ENCODE measurements at places on chromosomes 4 and X.

DNA sequence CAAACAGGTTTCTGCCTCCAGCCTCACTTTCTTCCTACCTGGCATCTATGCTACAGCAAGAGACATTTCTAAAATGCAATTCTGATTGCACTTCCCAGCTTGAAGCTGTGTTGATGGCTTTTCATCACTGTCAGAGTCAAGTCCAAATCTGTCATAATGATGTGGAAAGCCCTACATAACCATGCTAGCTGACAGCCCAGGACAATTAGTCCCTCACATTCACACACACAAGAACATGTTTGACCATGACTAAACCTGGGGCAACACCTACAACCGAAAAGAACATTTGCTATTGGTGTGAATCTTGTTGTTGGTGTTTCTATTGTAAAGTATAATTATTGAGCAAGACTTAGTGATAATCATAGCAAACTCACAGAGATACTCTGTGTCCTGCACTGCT lies 58.2 kb downstream of the PPM1K start:
- no peak for DNase-seq

- no peak for DNase-seq
These were observed 28.7 kb downstream of the TMEM31 start for GRCh38 chrX:103739421-103739820.

DNA sequence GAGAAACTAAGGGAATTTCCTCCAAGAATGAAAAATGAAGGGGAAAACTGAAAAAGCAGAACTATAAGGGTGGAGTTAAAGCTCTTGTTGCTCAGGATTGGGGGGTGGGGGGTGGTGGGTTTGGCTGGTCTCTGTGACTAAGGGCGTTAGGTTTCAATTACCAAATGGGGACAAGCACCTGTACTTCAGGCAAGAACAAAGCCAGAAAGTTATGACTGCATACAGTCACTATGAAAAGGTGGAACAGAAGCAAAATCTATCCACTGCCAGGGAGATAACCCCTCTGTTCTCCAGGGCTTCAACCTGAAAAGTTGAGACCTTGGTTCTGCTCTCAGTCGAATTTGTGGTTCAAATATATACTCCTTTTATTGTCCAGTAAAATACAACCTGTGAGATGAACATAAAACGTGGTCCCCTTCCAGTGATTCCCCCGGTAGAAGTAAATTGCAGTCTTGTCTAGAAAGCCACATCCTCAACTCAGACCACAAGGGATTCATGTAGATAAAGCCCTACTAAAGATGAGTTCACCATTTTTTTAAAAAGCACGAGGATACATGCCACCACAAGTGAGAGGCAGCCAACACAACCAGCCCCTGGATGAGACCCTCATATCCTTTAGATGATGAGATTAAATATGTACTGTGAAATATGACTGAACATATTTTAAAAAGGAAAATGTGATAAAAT lies 257.1 kb upstream of the RPS6KA3 start:
- no peak for DNase-seq

DNA sequence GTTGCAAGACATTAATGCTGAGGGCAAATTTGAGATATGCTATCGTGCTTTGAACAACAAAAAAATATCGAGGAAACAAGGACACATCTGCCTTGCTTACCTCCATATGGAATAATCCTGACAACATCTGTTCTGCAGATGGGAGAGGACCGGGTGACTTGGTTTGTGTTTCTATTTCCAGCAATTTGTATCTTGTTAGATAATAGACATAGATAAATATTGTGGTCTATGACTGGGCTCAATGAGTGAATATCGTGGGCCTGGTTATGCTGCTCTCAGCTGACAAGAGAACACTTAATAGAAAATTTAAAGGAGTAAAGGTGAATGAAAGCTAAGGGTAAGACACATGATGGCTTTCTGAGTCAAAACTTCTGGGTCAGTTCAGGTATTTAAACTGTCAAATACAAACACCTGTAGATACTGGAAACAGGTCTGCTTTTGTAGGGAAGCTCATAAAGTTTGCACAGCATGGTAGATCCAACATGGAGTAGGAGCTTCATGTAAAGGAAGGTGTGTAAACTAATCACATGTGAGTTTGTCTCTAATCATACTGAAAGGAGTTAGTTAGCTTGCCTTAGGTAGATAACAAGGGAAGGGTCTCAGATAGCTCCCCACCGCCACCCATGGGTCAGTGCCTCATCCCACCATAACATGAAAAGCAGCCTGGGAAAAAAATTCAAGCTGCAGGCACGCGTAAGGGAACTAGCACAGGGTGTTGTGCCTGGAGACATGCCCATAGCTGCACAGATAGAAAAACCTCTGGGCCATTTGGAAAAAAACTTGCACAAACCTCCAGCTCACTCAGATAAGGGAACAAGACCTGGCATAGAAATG lies 904.1 kb upstream of the EPHA5 start:
- DNase-seq, result peak; percentile 2

DNA sequence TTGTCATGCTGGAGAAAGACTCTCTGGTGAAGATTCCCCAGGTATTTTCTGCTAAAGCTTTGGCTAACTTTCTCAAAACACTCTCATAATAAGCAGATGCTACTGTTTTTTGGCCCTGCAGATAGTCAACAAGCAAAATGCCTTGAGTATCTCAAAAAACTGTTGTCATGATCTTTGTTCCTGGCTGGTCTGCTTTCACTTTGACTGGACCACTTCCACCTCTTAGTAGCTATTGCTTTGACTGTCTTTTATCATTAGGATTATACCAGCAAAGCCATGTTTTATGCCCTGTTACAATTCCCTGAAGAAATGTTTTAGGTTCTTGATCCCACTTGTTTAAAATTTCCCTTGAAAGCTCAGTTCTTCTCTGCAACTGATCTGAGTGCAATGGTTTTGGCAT lies 231.5 kb downstream of the SLC7A11 start:
- no peak for DNase-seq

GRCh38 chr4:46924789-46925529 lies 15.9 kb upstream of the COX7B2 start:
- no peak for DNase-seq

- DNase-seq, result no peak
These were observed 238.9 kb downstream of the SLC7A11 start for GRCh38 chr4:138003248-138003647.

GRCh38 chrX:6517376-6517775 lies 17.5 kb downstream of the VCX3A start:
- no peak for DNase-seq

DNA sequence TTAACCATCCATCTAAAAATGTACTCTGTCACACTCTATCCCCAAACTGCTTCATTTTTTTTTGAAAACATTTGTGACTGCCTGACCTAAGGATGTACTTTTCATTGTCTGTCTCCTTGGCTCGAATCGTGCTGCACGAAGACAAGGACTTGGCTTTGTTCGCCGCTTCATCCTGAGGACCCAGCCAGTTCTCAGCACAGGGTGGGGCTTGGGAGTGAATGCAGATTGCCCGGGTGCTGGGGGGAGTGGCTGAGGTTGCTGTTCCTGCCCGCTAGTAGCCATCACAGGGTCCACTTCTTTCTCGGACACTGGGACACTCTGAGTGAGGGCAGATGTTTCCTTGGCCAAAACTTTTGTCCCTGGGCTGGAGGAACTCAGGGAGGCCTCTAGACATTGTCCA lies 70.1 kb upstream of the CLCN4 start:
- DNase-seq, result no peak

- no peak for DNase-seq
These were observed 255.3 kb upstream of the NRK start for GRCh38 chrX:105567082-105567481.

- no peak for DNase-seq
These were observed 32.3 kb upstream of the ASMTL start for GRCh38 chrX:1485033-1485432.

GRCh38 chr4:137226900-137227299 lies 305.4 kb downstream of the PCDH18 start:
- DNase-seq, result no peak

DNA sequence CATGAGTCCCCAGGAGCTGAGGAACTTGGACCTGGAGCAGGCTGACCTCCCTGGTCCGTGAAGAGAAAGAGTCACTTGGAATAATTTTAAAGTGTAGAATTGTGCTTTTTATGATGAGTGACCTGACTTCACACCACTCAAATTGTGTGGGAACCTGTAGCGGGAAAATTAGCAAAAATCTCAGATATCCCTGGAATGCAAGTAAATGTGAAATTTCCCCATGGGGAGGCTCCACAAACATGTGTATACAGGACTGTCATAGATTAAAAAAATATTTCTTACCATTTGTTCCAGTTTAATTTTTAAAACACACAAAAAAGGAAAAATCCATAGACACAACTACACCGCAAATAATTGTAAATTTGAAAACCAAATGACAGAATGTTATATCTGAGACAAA lies 1079.6 kb upstream of the PABPC4L start:
- no peak for DNase-seq

- no peak for DNase-seq
These were observed 151.1 kb upstream of the BCOR start for GRCh38 chrX:40248822-40249221.

- DNase-seq, result no peak
These were observed 1056.7 kb downstream of the PCDH19 start for GRCh38 chrX:99353412-99353811.

DNA sequence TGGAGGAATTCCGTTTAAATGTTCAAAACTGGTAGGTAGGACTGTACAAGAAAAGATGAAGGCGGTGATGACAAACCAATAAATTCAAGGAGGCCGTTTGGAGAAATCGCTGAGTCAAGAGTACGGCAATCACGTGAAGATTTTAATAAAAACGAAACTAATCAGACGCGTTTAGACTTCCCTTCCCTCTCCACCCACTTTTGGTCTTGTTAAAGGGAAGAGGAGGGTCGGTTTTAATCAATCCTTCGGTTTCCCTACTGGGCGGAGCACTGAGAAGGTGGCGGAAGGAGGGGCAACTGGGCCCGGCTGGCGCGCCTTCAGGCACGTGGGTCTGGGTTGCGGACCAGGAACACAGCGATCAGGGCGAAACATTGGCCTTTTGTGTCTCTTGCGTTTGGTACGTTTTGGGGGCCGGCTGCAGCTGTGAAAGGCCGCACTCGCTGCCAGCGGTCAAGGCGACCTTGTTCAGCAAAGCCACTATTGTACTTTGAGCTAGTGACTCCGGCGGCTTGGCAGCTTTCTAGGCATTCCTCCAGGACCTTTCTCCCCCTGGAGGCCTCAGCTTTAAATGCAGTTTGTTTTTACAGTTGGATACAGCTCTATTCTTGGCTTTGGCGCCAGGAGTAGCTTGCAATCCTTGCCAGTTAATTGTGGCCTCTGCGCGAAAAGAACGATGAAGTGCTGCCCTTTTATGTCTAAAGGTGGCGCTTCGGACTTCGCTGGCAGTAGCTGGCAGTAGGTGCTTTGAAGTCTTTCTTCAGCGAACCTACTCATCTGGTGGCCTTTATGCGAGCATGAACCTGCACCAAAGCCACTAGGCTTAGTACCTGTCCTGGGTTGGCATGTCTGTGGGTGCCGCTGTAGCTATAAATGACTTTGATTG lies 16.8 kb upstream of the LAMP2 start:
- peak; percentile 90 for DNase-seq
